ENCODE measurements at places on chromosomes 11 and 22. TPM values are rescaled to one million over a fixed set of nuclear protein-coding genes. Genes with fewer than 3 reads are reported as not detected.
A peak's percentile ranks its signal among the peaks of the same experiment; 100 is the strongest.

DNA sequence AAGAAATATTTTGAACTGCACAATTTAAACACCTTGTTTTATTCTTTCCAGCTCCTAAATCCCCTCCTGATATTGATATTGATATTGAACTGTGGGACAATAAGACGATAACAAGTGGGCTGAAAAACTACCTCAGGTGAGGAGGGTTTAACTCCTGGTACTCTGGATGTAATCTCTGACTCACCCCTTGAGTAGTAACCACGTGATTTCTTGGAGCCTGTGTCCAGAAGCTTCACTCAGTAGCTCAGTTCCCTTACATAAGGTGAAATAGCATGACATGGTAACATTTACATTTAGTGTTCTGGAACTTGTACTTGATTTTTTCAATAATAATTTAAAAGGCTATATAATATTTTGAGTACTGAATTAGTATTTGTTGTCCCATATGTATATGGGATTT lies 168.0 kb downstream of the PGR start:
- no peak overlapping the region for H3K27ac ChIP-seq
- no peaks in the 10 kb centered on the region for H3K4me1 ChIP-seq
- H3K36me3 ChIP-seq, result no peaks in the 10 kb centered on the region
- H3K4me3 ChIP-seq, result no peak overlapping the region

DNA sequence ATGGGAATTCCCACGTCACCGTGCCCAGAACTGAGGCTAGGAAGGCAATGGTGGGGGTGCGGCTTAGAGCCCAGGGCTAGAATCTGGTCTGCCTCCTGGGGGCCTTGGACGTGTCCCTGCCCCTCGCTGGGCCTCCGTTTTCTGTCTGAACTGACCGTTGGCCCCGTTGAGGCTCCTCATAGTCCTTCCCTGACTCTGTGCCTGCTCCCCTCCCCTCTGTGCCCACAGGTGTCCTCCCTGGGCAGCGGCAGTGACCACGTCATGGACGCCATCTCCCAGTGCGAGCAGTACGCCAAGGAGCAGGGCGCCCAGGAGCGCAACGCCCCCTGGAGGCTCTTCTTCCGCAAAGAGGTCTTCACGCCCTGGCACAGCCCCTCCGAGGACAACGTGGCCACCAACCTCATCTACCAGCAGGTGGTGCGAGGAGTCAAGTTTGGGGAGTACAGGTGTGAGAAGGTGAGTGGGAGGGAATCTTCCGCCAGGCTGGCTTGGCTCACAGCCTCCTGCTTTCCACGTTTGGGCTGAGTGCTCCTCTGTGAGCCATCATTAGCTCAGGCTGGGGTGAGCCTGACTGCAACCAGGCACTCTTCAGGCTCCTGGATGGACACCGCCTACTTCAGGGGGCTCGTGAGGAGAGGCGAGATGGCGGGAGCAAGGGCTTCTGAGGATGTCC lies 63.9 kb downstream of the MYO7A start:
- no peak overlapping the region for H3K27ac ChIP-seq
- H3K4me1 ChIP-seq, result no peaks in the 10 kb centered on the region
- no peaks in the 10 kb centered on the region for H3K27me3 ChIP-seq
- DNase-seq, result peak; percentile 22
- no peaks in the 10 kb centered on the region for H3K36me3 ChIP-seq

Gene ARHGEF12
- polyA plus RNA-seq, result 0.49 TPM

Gene ALDH3B2
- not detected for polyA plus RNA-seq

- peak; percentile 64 for DNase-seq
- H3K36me3 ChIP-seq, result no peaks in the 10 kb centered on the region
- no peak overlapping the region for H3K4me3 ChIP-seq
- no peaks in the 10 kb centered on the region for H3K4me1 ChIP-seq
- no peaks in the 10 kb centered on the region for H3K27me3 ChIP-seq
Observed at GRCh38 chr11:33987975-33988580, 63.5 kb upstream of the CAPRIN1 start.

GRCh38 chr11:3156282-3156660 lies 8.8 kb downstream of the OSBPL5 start:
- H3K4me1 ChIP-seq, result no peaks in the 10 kb centered on the region
- no peaks in the 10 kb centered on the region for H3K27me3 ChIP-seq
- H3K27ac ChIP-seq, result no peak overlapping the region
- no peak overlapping the region for H3K4me3 ChIP-seq

GRCh38 chr11:127059750-127060149 lies 59.2 kb upstream of the KIRREL3 start:
- no peak for DNase-seq
- no peaks in the 10 kb centered on the region for H3K27me3 ChIP-seq
- no peak overlapping the region for H3K4me3 ChIP-seq
- H3K36me3 ChIP-seq, result no peaks in the 10 kb centered on the region
- no peak overlapping the region for H3K27ac ChIP-seq

DNA sequence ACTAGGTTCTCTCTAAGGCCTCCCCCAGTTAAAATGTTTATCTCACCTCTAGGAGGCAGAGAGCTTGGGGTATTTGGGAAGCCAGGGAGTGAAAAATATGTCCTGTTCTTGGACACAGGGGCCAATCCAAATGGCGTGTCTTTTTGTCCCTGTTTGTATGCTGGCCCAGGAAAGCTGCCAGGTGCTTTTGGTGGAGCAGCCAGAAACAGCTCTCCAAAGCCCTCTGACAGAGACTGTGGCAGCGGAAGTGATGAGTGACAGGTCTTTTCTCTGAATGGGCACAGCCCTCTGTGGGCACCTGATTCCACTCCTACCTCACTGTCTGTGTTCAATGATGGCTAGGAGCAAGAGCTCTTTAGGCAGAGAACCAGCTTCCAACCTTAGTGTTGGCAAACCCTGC lies 106.4 kb upstream of the KIRREL3 start:
- H3K36me3 ChIP-seq, result no peaks in the 10 kb centered on the region
- no peaks in the 10 kb centered on the region for H3K27me3 ChIP-seq
- H3K4me1 ChIP-seq, result no peaks in the 10 kb centered on the region
- H3K27ac ChIP-seq, result no peak overlapping the region

DNA sequence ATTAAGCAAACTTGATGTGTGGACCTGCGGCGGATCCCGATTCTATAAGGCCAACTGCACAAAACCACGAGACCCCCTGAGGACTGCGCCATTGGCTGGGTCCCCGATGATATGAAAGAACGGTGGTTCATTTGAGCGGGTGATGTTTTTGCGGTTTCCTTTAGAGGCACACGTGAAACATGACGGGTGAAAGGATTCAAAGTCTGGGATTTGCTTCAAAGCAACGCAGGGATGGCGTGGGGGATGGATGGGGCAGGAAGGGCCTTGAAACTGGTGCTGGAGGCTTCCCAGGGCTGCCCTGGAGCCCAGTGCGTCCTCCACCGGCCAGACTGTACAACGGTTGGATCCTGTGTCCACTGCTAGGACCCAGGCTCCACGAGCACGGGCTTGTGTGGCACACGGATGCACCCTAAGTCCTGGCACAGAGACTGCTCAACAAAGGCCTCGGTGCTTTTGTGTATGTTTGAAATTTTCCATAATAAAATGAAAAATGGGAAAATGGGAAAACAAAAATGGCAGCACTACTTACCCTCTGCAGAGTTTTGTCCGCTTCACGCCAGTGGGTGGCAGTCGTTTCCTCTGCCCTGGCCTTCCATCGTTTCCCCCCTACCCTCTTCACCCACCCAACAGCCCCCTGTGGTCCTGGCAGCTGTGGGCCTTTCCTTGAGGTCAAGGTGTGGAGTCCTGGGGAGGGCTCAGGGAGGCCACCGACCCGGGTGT lies 3.6 kb downstream of the ASCL2 start:
- no peak for DNase-seq
- no peak overlapping the region for H3K27ac ChIP-seq
- H3K4me3 ChIP-seq, result no peak overlapping the region
- H3K36me3 ChIP-seq, result no peaks in the 10 kb centered on the region
- H3K27me3 ChIP-seq, result no peaks in the 10 kb centered on the region
- peaks cover 20% of the 10 kb centered on the region for H3K4me1 ChIP-seq

DNA sequence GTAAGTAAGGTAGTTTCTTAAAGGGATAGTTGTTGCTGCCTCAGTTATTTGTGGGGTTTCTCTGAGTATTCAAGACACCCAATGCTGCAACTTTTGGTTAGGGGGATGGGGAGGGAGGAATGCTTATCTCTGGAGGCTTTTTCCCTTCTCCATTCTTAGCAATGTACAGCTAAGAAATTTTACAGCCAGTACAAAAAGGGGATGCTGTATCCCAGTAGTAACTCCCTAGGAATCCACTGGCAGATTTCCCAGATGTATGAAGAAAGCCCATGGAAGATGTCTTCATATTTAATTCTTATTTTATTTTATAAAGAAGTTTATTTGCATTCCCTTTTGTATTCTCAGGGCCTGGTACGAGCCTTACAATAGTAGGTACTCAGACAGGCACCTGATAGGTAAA lies 154.8 kb downstream of the ENTHD1 start:
- no peaks in the 10 kb centered on the region for H3K4me1 ChIP-seq
- H3K36me3 ChIP-seq, result no peaks in the 10 kb centered on the region
- H3K27ac ChIP-seq, result no peak overlapping the region
- DNase-seq, result no peak
- H3K27me3 ChIP-seq, result no peaks in the 10 kb centered on the region

Gene MMP8
- polyA plus RNA-seq, result not detected

GRCh38 chr22:49540084-49540912 lies 287.4 kb downstream of the BRD1 start:
- no peak for DNase-seq
- H3K36me3 ChIP-seq, result no peaks in the 10 kb centered on the region
- no peak overlapping the region for H3K27ac ChIP-seq
- no peaks in the 10 kb centered on the region for H3K27me3 ChIP-seq
- no peaks in the 10 kb centered on the region for H3K4me1 ChIP-seq
- no peak overlapping the region for H3K4me3 ChIP-seq

- no peaks in the 10 kb centered on the region for H3K27me3 ChIP-seq
- no peak for DNase-seq
- no peaks in the 10 kb centered on the region for H3K4me1 ChIP-seq
- H3K4me3 ChIP-seq, result no peak overlapping the region
- no peaks in the 10 kb centered on the region for H3K36me3 ChIP-seq
- no peak overlapping the region for H3K27ac ChIP-seq
Observed at GRCh38 chr22:29207562-29208501, 2.1 kb downstream of the EMID1 start.

GRCh38 chr11:118002010-118002540 lies 15.9 kb downstream of the IL10RA start:
- peak overlapping the region; percentile 23 for H3K4me3 ChIP-seq
- peak overlapping the region; percentile 58 for H3K27ac ChIP-seq
- H3K36me3 ChIP-seq, result peaks cover 11% of the 10 kb centered on the region

Gene SLC25A1
- 39.4 TPM for polyA plus RNA-seq

Gene CSNK2A3
- polyA plus RNA-seq, result 0.46 TPM

DNA sequence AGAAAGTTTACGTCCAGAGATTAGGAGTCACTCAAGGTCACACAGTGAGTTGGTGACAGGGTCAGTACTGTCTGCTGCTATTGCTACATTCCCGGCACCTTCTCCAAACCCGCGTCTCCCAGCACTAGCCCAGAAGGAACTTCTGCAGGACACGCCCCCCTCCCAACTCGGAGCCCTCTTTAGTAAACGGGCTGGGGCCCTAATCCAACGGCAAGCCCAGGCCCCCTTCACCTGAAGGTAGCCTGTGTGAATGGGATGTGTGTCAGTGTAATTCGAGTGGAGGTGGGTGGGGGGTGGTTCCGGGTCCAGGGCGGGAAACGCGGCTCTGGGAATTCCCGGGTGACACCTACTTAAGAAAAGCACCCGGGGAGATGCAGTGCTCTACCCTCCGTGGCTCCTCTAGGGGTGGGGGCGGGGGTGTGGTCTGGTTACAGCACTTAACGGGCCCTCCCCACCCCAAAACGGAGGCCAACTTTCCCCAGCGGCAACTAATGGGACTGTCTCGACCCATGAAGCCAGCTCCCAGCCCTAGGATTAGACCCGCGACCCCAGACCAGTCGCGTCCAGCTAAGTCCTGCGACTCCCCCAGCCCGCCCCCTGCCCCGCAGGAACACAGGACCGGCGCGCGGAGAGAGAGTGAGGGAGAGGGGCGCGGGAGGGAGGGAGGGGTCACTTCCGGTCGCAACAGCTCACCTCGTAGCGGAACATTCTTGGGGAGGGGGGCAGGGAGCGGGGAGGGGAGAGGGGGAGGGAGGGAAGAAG lies 468 bp downstream of the PATL1 start:
- peak overlapping the region; percentile 98 for H3K27ac ChIP-seq
- H3K27me3 ChIP-seq, result no peaks in the 10 kb centered on the region
- no peak for DNase-seq
- H3K4me3 ChIP-seq, result peak overlapping the region; percentile 73

DNA sequence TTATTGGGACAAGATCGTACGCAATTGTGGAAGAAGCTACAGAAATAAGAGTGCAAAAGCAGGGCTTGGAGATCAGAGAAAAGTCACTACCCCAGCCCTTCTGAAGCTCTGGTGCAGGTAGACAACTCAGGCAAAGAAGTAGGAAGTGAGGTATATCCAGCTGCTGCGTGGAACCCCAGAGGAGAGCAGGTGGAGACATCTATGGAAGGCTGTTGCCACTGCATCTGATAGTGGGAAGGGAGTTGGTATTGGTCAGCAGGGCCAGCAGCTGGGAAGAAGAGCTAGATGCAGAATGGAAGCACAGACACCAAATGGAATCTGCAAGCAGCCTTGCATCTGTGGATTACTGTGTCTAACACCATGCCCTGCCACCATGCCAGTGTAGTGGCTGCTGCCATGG lies 165.1 kb downstream of the WNT11 start:
- H3K27me3 ChIP-seq, result no peaks in the 10 kb centered on the region
- no peak overlapping the region for H3K27ac ChIP-seq
- H3K4me1 ChIP-seq, result no peaks in the 10 kb centered on the region
- DNase-seq, result no peak

DNA sequence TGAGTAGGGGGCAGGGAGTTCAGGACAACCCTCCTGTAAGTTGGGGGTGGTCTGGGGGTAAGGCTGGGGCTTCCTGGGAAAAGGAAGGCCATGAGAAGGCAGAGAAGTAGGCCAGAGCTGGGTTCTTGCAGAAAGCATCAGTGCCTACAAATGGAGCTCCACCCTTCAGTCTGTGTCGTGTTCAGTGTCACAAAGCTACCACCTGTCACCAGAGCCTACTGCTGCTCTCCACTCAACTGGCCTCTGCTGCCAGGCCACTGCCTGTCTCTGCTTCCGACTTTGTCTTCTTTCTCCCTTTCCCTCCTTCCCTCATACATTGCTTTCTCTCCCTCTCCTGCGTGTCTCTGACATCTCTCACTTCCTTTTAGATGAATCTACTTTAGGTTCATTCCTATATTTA lies 3.4 kb upstream of the WBP2NL start:
- no peak overlapping the region for H3K27ac ChIP-seq
- H3K36me3 ChIP-seq, result no peaks in the 10 kb centered on the region
- H3K27me3 ChIP-seq, result no peaks in the 10 kb centered on the region
- H3K4me3 ChIP-seq, result no peak overlapping the region

GRCh38 chr11:9029422-9029821 lies 25.6 kb upstream of the NRIP3 start:
- no peaks in the 10 kb centered on the region for H3K36me3 ChIP-seq
- H3K4me3 ChIP-seq, result no peak overlapping the region
- H3K27me3 ChIP-seq, result no peaks in the 10 kb centered on the region
- no peak for DNase-seq
- H3K4me1 ChIP-seq, result no peaks in the 10 kb centered on the region

Data from naive thymus-derived CD4-positive, alpha-beta T cell (primary cell).